Activated CD4-positive, alpha-beta T cell treated with anti-CD3 and anti-CD28 coated beads, Interleukin-2, Interleukin-4, amounts not matched to agents 100 ng/mL and 50 ng/mL, durations not matched to agents 16 hours and 8 hours (primary cell): ENCODE measurements at places on chromosomes 16 and 17.
A peak's percentile ranks its signal among the peaks of the same experiment; 100 is the strongest.

- no peak for DNase-seq
Observed at GRCh38 chr16:11296706-11297491, 15.8 kb upstream of the PRM1 start.

GRCh38 chr16:24939738-24940137, 75.4 kb downstream of the ARHGAP17 start:
- DNase-seq = no peak

DNA sequence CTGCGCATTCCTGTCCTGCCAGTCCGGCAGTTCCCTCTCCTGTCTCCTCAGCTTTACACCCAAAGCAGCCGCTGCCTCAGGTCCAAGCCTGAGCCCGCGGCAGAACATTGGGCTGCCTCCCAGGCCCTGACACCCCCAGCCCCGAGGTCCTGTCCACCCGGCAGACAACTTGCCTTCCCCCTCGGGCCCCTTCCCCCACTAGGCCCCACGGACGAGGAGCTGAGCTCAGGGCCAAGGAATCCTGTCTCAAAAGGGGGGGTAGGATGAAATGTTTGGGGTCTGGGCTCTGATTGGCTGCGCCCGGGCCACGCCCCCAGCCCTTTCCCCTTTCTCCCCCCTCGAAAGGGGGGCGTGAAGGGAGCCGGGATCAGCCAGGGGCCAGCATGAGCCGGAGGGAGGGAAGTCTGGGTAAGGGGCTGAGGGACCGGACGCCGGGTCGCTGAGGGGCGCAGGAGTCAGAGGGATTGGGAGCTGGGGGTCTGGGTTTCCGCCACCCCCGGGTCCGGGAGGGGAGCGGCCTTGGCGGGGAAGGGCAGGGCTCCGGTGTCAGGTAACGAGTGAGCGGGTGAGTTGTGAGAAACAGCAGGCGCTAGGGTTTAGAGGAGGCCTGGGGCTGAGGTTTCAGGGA, at the start of gene CTF1:
CTF1 (plus strand) TSS at position 354 of the 628 bp plus-strand sequence; CDS start at position 384, 30 bp downstream.
- DNase-seq = no peak

GRCh38 chr16:87823181-87823929, 46.0 kb downstream of the SLC7A5 start:
- no peak for DNase-seq

DNA sequence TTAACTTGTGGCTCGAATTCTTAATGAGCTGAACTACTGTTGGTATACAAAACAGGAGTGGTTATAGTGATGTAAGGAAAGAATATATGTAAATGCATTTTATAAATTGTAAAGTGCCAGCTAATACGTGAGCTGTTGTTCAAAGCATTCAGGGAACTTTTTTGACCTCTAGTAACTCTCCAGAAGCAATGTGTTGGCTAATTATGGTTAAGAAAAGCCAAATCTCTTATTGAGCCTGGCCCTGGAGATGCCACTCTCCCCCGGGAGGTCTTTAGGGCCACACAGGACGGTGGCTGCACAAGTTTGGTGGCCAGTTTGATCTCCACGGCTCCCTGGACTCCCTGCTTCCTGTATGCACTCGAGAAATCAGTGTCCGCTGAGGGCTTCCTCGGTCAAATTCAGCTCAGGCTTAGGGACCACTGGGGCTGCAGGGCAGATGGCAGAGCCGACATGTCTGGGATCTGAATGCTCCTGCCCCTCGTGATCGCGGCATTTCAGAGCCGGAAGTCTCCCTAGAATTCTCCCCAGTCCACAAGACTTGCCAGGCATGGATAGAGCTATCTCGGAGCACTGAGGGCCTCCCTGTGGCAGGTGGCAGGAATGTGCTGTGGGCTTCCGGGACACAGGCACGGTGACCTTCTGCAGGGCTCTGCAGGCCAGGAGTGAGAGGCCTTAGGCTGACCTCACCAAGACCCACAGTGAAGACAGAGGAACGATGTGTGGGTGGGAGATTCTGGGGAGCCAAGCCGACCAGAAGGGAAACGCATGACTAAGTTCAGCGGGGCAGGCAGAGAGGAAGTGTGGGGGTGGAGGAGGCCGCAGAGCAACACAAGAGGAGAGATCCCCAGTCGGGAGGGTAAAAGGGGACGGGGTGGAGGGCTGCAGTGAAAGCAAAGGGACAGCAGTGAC, 18.6 kb upstream of the PITPNM3 start:
- peak; percentile 46 for DNase-seq

- peak; percentile 90 for DNase-seq
Observed at GRCh38 chr16:2520097-2520783, at the start of gene AMDHD2. Gene AMDHD2 (plus strand): TSS chr16:2520371. CDS start chr16:2520459, 88 bp downstream.

GRCh38 chr16:69399361-69399760, 13.6 kb upstream of the TERF2 start:
- DNase-seq = no peak

DNA sequence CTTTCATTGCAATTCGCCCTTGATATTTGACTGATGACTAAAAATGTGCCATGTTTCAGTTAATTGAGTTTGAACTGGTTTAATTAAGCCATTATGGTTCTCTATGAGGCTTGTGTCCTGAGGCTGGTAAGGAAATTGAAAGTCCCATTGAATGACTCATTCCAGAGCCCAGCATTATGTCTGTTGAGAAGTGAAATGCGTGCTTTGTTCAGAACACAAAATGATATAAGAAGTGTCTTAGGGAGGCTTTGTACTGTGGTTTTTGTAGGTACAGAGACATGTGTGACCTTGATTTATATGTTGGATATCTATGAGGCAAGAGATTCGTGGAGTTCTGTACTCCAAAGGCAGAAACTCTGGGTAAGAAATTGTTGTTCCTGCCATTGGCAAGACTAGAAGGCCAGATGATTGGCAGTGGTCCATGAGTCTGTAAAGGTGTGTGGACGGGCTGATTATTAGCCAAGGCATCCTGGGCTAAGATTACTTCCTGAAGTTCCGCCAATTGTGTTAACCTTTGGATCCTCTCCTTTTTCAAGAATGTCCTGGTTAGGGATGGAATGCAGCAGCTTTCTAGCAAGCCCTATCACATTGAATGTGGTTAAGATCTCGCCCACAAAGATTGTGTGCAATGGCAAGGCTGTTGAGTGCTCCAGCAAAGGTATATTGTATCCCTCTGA, 103.7 kb downstream of the NPIPB5 start:
- DNase-seq = peak; percentile 19
